ENCODE measurements at places on chromosomes 5 and 9.

DNA sequence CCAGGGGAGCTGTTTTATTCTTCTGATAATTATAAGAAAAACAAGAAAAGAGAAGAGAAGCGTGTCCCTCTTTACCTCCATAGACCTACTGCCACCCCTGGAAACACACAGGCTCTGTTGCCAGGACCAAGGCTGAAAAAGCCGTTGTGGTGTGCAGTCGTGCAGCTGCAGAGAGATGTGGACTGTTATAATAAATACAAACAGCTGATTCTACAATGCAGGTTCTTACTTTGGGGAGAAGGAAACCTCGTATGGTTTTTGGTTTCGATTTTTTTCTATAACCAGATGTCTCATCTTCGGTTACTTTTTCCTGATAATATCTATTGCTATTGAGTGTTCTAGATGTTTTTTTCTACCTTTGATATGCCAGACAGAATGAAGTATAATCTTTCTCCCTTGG is 28.1 kb downstream of the FYB1 start:
- DNase-seq, result no peak

DNA sequence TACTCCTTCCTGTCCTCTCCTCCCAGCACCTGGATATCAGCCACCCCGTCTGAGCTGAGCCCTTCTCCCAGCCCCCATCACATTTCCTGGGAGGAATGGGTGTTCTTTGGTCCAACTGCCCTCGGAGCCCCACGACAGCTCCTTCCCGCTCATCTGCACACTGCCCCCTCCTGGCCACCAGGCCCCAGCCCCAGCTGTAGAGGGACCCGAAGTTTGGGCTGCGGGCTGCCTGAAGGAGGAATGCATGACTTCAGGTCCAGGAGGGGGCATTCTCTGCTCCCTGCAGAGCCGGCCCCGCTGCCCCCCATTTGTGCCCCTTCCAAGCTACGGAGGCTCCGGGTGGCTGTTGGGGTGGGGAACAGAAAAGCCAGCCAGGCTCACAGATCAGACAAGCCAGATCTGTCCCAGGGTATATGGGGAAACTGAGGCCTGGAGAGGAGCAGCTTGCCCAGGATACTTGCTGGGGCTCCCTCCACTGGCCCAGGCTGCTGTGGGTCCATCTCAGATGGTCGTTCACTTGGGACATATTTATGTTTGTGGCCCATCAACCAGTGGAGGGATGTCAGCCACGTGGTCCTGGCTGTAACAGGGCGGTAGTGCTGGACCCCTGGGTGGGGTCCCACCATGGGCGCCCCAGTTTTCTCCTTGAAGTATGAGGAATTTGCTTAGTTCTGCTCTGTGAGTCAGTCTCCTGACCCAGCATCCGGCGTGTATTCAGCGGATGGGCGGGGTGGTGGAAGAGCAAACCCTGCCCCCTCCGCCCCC is 33.1 kb downstream of the DAB2IP start:
- no peak for DNase-seq

GRCh38 chr5:160542281-160542680 is 120.6 kb downstream of the PTTG1 start:
- no peak for DNase-seq

DNA sequence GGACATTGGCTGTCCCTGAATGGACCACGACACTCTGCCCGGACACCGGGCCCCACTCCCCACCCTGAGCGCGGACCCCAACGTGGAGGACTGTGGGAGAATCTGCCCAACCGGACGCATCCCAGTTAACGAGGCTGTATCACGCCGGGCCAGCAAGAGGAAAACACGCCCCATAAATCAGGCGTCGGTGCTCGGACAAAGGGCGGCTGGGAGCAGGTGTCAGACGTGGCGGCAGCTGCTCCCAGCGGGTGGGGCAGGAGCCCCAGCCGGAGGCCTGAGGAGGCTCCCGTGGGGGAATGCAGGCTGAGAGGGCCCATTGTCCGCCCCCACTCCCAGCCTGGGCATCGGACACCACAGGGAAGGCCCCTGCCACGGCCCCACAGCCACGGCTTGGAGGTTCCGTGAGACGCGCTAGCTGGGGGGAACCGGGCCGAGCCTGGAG is 19.2 kb downstream of the NOTCH1 start:
- no peak for DNase-seq

GRCh38 chr5:154813158-154813557 is 37.2 kb downstream of the FAXDC2 start:
- no peak for DNase-seq

DNA sequence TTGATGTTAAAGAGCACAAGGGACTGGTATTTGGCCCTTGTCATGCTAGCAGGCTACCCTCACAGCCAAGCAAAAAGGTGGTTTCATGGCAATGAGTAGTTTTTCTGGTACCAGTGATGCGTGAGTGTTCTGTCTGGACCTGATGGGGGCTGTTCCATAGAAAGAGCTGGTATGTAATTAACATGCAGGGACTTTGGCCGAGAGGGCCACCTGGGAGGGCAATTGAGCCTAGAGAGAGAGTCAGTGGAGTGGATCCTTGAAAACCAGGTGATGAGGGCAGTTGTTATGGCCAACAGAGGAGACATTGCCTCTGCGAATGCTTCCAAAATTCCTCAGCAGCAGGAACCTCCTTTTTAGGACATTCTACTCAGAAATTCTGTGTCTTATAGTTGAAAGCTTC is 383.3 kb downstream of the PSAT1 start:
- DNase-seq, result no peak

- no peak for DNase-seq
Observed at GRCh38 chr5:178431063-178431781, 159.0 kb downstream of the COL23A1 start.

All from stimulated activated CD8-positive, alpha-beta memory T cell treated with anti-CD3 and anti-CD28 coated beads, Interleukin-2, amount 100 ng/mL, for 1 hour (primary cell).